Stimulated activated CD8-positive, alpha-beta memory T cell treated with anti-CD3 and anti-CD28 coated beads, Interleukin-15, amount 100 ng/mL, for 48 hours (primary cell): ENCODE measurements at places on chromosomes 4 and X.
A peak's percentile ranks its signal among the peaks of the same experiment; 100 is the strongest.

DNA sequence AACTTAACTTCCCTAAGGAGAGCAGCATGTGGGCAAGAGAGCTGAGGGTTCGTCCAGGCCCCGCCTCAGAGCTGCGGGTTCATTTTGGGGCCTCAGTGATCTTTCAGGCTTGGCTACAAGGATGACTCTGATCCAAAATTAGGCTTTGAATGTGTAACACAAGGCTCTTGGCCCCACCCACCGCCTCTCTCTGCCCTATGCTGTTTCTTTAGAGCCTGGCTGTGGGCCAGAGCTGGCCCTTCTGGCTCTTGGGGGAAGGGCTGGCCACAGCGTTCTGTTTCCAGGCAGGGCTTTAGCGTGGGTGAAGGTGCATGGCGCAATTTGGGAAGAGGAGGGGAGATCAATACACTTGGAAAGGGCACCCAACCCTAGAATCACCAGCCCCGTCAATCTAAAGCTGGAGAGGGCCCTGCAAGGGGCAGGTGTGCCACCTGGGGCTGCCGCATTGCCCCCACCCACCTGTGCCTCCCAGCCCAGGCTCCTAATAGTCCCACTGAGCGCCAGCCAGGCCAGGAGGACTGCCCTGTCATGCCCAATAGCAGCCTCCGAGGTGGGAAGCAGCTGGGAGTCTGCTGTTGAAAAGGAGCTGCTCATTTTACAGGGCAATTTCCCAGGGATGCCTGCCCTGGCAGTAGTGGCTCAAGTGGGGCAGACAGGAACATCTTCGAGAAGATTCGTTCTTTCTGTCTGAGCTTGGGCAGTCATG, 84.5 kb upstream of the MAML3 start:
- DNase-seq = no peak

GRCh38 chrX:3485727-3486126, 139.3 kb upstream of the MXRA5 start:
- DNase-seq = no peak

DNA sequence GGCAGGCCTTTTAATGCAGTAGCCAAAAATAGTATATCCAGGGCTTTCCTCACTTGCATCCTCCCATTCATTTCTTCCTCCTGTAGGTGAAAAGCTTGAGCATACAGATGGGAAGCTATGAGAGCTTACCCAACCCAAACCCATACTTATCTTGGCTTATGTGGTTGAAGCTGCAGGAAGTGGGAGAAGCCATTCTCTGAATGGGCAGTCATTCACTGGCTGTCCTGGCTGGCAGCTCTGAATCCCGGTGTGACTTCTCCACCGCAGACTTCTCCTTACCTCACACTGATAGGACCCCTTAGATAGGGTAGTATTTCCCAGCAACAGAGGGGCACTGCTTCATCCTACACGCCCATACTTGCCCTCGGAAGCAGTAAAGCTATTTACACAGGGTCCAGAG, 125.4 kb downstream of the AMMECR1 start:
- no peak for DNase-seq

- peak; percentile 21 for DNase-seq
Measured at GRCh38 chr4:88244816-88245579, 39.4 kb downstream of the PPM1K start.

GRCh38 chr4:99965674-99966350, 15.7 kb upstream of the H2AZ1 start:
- DNase-seq = no peak

- no peak for DNase-seq
Measured at GRCh38 chr4:39256436-39256835, 74.1 kb downstream of the WDR19 start.

GRCh38 chr4:115537387-115537786, 424.0 kb upstream of the NDST4 start:
- no peak for DNase-seq

- no peak for DNase-seq
Measured at GRCh38 chr4:129092631-129093190, 628 bp downstream of the SCLT1 start.

GRCh38 chrX:101219116-101219863, at the start of gene DRP2:
TSS of gene DRP2 (plus strand) at chrX:101219786. CDS start at chrX:101231648, 11,862 bp downstream.
- no peak for DNase-seq

DNA sequence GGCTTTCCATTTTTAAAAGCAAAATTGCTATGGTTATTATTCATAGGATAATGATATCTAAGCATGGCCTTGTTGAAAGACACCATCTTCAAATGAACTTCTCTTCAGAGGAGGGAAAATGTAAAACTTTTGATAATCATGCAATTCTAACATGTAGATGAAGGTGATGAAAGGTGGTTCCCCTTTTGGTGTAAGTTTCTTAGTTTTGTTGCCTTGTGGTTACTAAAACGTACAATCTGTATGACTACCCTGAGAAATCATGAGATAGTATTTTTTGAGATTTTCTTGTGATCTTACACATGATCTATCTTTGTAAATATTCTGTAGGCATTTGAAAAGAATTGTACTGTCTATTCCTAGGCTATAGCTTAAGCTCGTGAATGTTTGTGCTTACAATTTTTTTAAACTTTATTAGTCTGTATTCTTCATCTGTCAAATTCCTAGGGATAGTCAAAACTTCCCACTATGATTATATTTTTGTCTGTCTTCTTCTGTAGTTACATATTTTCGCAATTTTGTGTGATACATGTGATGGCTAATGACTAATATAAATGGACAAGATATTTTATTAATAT, 47.5 kb downstream of the PTPN13 start:
- DNase-seq = no peak

DNA sequence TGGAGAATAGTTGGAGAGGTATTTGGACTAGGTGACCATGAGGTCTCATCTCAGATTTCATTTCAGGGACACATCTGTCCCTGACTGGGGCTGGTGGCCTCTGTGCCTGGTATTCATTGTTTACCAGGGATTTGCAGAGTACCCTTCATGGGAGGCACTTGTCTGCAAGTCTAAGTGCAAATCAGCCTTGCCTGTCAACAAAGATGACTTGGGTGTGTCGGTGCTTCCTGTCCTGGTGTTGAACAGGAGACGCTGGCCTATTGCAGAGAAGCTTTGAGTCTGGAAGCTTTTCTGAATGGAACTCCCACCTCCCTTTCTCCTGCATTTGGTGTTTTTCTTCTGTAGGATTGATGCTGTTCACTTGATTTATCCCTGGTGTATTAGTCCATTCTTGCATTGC, 104.1 kb downstream of the TNIP2 start:
- DNase-seq = no peak

DNA sequence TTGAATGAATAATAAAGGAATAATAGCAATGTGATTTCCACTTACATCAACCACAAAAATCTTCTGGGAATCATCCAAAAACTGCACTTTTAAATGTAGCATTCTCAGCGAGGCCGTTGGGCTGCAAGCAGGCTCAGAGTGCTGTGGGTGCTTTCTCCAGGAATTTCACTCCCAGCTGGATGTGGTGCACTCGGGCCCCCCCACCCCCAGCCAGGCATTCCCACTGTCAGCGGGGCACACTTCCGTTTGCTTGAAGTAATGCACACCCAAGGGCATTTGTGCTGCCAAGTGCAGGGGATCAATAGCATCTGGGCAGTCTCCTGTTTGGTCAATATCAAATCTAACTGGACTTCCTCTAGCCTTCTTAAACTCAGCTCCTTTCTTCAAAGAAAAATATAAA, at the start of gene FRMD7:
TSS of gene FRMD7 (minus strand) at position 278 of the 400 bp plus-strand sequence. CDS start at position 102, 176 bp downstream.
- DNase-seq = no peak

- no peak for DNase-seq
Measured at GRCh38 chr4:6470502-6471306, 1.7 kb downstream of the PPP2R2C start.

DNA sequence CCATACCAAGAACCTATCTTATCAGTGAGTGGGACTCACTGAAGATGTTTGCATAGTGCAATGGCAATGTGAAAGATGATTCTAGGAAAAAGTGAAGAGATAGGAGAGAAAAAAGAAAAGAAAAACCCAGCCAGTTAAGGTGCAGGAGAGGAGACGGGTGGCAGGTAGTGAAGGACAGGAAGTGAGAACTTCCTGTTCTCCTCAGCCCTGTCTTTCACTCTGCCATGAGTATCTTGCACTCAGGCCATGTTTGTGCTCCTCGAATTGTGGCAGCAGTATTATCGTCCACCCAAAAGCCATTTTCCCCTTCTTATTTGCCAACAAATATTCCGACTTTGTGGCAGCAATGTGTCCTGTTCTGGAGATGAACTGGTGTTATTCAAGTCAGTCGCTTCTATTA, 8.6 kb upstream of the ENPEP start:
- no peak for DNase-seq

GRCh38 chr4:162497564-162498167, 333.9 kb upstream of the FSTL5 start:
- DNase-seq = no peak

GRCh38 chrX:12825801-12826200, 34.6 kb downstream of the PRPS2 start:
- DNase-seq = no peak

DNA sequence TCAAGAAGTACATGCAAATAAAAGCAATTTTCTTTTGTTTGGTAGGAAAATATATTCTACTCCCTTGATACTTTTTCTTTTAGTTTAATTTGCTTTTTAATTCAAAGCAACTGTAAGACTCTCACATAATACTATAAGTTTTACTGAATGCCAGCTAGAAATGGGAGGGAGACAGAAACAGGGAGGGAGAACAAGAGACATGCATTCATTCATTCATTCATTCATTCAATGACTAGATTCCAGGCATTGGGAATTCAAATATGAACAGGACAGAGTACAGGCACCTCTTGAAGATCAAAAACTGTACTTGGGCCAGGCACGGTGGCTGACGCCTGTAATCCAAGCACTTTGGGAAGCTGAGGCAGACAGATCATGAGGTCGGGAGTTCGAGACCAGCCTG, 85.6 kb downstream of the THOC2 start:
- no peak for DNase-seq

DNA sequence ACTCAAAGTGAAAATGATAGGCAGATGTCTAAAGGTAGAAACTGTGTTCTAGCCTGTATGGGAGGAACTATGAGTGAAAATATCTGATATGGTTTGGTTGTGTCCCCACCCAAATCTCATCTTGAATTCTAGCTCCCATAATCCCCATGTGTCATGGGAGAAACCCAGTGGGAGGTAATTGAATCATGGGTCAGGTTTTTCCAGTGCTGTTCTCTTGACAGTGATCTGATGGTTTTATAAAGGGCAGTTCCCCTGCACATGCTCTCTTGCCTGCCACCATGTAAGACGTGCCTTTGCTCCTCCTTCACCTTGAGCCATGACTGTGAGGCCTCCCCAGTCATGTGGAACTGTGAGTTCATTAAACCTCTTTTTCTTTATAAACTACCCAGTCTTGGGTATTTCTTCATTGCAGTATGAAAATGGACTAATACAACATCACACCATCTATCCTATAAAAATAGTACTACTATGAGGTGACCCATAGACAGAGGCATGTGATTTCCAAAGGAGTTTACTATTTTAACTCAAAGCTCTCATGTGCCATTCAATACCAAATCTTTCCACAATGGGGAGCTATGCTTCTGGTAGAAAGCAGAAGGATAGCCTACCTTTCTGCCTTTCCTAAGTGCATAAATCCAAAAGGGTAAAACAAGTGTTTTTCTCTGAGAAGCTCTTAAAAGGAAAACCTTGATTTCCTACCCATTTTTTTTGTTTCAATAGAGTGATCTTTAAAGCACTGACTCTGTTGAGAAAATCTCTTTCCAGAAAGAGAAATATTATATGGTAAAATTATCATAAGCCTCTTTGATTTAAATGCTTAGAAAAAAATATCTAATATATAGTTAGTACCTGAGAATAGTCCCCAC, 38.8 kb downstream of the SEC31A start:
- no peak for DNase-seq

GRCh38 chr4:38957893-38958292, 74.3 kb downstream of the TMEM156 start:
- DNase-seq = no peak

GRCh38 chr4:101256222-101256621, 91.1 kb downstream of the PPP3CA start:
- no peak for DNase-seq

GRCh38 chr4:167233685-167234315, 494 bp downstream of the SPOCK3 start:
- DNase-seq = no peak
